Left renal pelvis (tissue), 4 donors: ENCODE measurements at places on chromosomes 13 and 19. TPM values are rescaled to one million over a fixed set of nuclear protein-coding genes. Genes with fewer than 3 reads are reported as not detected.

GRCh38 chr13:100634696-100635095 is 39.9 kb downstream of the TMTC4 start:
- no peak for DNase-seq

The VSTM1 gene
- not detected for polyA plus RNA-seq

The CBARP gene
- 1.4 TPM for polyA plus RNA-seq

The KLF1 gene
- 0.19 TPM for polyA plus RNA-seq
